WTC11 (cell line): ENCODE measurements at places on chromosomes 13 and 19. TPM values are rescaled to one million over a fixed set of nuclear protein-coding genes. Genes with fewer than 3 reads are reported as not detected.

GRCh38 chr19:58392945-58393724 is 2.3 kb upstream of the RNF225 start:
- no peak for DNase-seq

The PRODH2 gene
- 0.14 TPM in 1 of 3 replicates, not detected in the others for total RNA-seq

- no peak for DNase-seq
Observed at GRCh38 chr19:56839652-56840450, 675 bp downstream of the PEG3 start.

- no peak for DNase-seq
Observed at GRCh38 chr13:35887115-35887666, 244.0 kb downstream of the DCLK1 start.

DNA sequence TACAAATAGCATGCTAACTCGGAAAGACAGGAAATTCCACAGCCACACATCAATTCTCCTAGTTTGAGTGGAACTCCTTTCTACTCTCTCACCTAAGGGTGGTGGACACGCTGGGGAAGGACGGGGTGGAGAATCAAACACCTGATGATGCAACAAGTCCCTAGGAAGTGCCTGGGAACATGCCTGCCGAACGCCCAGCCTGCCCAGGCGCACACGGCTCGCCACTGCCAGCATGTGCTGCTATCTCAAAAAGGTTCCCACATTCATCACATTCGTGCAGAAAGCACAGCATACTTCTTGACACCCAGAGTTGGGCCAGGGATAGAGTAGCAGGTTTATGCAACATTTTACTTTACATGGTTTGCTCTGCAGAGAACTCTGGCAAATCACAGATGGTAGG is 164.6 kb downstream of the ABCC4 start:
- no peak for DNase-seq

DNA sequence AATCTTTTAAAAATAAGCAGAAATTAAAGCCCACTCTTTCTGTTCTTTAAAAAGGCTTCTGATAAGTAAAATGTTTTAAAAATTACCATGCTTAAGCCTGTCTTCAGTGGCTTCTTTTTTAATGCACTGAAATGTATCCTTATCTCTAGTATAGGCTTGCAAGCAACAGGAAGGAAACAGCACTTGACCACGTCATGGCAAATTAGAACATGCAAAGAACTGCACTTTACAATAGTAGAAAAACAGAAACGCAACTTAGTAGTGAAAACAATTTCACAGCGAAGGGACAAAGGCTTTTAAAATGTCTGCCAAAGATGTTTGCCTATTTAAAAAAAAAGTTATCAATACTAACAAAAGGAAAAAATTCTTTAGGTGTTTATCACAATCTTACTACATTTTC is 36.3 kb downstream of the ELF1 start:
- no peak for DNase-seq

The SPART gene
- 88.8 to 95.7 TPM (median 95.7 TPM) in 3 replicates for total RNA-seq

- no peak for DNase-seq
Observed at GRCh38 chr13:81659984-81660383, 1319.1 kb upstream of the SPRY2 start.
